ENCODE measurements at places on chromosomes 7 and 10.

DNA sequence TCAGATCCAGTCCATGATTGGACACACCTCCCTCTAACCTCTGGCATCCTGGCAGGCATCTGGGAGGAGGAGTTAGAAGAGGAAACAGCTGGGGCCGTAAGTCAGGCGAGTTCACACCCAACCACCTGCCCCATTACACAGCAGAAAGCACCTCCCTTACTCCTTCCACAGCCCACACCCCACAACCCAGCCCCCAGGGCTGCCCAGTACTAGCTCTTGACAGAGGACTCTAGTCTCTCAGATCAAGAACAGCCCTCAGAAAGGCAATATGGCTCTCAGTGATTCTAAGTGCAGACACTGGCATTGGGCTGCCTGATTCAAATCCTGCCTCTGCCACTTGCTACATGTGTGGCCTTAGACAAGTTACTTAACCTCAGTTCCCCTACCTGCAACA is 34.1 kb downstream of the KCNMA1 start:
- no peak for DNase-seq

DNA sequence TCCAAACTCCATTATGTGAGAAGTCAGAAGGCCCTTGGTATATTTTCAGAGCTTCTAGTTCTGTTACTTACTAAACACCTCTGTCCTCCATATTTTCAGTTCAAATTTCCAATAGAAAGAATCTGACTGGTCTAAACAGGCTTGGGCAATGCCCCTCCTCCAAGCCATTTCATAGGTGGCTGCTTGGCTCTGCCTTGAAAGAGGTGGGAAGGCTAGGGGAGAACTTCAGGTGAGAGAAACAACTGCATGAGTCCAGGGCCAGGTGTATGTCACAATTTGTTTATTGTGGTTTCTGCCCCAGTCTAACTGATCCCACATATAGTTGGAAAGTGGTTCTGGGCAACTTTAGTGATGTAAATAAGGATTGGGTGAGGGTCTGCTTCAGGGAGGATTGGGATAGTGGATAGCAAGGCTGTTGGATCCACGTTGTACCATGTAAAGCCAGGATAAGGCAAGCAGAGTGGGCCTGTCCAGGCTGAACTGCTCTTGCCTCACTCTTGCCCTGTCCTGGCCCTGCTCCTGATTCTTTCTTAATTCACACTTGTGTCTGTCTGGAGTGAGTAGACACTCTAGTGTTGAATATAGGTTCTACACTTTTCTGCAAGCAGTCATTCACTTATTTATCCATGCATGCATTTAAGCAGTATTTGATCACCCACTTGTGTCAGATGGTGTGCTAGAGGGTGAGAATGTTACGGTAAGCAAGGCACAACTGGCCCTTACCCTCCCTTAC is 67.5 kb upstream of the COMTD1 start:
- DNase-seq = no peak

- no peak for DNase-seq
These were observed 51.7 kb downstream of the SGMS1 start for GRCh38 chr10:50572017-50572491.

DNA sequence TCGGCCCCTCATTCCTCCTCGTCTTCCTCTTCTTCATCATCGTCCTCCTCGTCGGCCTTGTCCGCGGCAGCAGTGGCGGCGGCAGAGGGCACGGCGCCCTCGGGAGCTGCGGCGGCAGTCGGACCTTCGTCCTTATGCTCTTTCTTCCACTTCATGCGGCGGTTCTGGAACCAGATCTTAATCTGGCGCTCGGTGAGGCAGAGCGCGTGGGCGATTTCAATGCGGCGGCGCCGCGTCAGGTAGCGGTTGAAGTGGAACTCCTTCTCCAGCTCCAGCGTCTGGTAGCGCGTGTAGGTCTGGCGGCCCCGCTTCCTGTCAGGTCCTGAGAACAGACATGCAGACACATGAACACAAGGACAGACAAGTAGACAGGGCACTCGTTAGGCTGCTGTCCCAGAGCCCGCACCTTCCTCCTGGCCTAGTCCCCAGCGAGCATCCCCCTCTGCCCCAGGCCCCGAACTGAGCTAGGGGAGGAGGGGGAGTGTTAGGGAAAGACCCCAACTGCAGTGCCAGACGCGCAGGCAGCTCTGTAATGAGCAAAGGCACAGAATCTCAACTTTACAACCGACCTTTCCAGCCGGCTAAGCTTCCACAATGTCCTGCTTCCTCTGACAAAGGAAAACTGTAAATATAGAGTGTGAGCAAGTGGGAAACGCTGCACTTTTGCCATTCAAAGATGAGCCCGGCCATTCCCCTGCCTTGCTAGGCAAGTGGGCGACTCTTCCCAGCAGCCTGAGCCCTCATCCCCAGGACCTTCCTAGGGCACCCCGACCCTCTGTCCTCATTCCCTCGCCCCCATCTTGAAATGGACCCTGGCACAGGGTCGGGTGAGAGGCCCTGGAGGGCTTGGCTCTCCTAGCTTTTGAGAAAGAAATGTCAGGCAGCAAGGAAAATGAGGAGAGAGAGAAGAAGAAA is 1.3 kb downstream of the HOXA7 start:
- DNase-seq = no peak

DNA sequence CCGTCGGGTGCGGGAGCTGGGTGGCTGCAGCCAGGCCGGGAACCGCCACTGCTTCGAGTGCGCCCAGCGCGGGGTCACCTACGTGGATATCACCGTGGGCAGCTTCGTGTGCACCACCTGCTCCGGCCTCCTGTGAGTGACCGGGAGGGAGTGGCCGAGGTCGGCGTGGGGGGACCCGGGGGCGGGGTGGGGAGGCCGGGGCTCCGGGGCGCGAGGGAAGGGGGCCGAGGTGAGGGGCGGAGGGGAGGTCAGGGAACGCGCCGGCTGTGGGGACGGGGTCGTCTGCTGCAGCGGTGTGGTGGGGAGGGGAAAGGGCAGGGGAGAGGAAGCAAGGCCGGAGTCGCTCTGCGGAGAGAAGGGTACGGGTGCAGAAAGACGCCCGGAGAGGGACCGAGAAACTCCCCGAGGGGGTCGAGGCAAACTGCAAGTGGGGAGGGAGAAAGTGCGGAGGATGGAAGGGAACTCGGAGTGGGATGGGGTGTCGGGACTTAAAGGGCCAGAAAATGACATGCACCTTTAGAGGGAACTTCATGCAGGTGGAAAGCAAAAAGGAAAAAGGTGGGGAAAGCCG is 518 bp downstream of the AGFG2 start:
- DNase-seq = no peak

GRCh38 chr7:100483722-100484672 is at the start of gene NYAP1:
Gene NYAP1, plus strand, starts transcription at chr7:100483927. Its CDS starts 1,385 bp downstream, at chr7:100485312.
- no peak for DNase-seq

- DNase-seq = no peak
These were observed 45.5 kb upstream of the CYTH3 start for GRCh38 chr7:6317797-6318438.

DNA sequence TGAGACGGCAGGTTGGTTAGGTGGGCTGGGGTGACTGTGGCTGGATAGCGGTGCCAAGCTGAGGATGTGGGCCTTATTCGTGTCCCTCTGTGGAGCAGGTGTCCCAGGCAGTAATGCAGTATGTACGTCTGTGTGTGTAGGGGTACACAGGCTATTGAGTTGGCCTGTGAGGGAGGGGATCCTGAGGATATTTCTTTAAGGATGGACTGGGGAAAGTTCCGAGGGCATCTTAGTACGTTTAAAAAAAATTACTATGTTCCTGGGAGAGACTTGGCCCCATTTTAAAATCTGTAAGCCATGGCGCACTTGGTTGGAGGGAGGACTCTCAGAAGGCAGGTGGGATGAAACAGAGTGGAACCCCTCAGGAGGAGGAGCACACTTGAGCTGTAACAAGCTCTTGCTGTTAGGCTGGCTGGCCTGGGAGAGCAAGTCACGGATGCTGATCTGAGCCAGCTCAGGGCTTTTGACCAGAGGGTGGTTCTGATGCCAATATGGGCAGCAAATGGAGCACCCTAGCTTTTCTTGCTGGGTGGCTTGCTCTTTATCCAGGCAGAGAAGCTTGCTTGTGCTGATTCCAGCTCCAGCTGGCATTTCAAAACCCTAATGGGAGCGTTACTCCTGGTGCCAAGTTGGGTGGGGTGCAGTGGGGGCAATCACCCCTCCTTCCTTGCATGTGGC is 765 bp downstream of the WBP1L start:
- no peak for DNase-seq

DNA sequence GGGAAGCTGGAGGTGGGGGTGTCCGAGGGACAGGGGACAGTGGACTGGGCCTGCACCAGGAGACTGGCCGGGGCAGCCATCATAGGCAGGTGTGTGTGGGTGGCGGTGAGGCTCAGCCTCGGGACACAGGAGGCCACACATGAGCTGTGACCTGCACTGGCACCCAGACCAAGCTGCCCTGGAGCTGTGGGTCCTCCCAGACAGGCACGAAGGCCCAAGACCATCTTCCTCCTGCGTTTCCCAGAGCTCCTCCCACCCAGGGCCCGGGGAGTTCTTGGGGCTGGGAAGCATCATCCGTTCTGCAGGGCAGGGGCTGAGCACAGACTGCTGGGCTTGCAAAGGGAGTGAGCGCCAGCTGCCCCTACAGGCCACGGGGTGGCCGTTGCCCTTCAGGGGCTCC is 87.4 kb downstream of the PDGFA start:
- no peak for DNase-seq

DNA sequence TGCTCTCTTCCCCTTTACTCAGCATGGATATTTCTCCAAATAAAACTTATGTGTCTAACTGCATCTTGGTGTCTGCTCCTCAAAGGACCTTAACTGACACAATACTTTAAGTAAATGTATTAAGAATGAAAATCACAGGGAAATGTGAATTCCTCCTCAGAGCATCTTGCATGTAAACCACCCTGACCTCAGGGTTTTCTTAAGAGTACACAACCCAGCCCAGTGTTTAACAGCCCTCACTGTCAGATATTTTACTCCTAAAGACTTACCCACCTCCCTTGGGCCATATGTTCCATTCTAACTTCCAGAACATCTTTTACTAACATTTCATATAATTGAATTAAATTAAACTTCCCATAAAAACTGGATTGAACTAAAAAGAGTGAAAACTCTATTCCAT is 315.3 kb downstream of the HPSE2 start:
- no peak for DNase-seq

- DNase-seq = no peak
These were observed 110.6 kb upstream of the COL1A2 start for GRCh38 chr7:94284104-94284503.

All from HS-27A (cell line).